ENCODE measurements at places on chromosomes 6 and 20.

DNA sequence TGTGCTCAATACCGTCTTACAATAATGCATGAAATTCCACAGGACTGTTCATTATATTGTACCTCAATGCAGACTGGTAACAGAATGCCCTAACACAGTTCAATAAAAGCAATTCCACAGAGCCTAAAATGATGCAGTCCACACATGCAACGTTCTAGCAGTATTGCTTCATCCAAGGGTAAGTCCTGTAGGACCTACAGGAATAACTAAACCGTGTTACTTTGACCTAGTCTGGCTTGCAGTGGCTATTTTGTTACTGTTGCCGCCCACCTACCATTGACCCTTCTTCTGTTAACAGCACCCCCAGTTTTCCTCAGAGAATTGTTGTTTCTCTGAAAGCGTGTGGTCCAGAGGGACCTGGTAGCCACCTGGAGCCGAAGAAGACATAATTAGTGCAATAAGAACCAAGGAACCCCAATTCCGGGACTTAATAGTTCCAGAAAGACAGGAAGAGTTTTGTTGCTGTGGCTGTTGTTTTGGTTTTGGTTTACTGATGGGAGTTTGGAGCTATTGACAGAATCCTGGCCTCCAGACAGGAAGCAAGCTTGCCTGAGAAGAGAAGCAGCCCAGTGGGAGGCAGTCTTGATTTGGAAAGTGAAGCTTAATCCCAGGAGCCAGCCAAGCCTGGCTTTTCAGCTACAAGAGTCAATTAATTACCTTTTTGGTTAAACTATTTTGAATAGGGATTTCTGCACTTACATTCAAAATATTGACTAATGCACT is 91.3 kb downstream of the FRK start:
- DNase-seq, result peak; percentile 7

DNA sequence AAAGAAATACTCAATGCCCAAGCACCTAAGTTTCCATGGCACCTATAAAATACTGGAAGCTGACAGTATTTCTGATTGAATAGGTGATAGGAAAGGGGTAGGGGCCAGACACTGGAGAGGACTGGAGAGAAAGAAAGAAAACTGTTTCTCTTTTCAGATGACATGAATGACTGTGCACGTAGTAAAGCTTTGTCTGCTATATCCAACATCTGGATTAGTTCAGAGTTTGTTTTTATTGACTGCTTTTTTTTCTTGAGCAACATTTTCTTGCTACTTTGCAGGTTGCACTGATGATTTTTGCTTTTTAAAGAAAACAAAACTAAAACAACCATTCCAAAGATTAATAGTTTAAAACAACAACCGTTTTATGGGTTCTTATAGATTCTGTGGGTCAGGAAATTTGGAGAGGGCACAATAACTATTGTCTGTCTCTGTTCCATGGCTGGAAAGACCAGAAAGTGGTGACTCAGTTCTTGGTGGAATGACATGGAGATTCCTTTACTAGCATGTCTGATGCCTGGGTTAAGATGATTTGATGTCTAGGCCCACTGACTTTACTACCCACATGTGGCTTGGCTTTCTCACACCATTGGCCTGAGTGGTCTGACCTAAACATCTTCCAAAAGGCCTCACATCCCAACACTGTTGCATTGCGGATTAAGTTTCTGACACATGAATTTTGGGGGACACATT is 12.2 kb upstream of the LRP11 start:
- no peak for DNase-seq

GRCh38 chr6:12403947-12404647 is 113.9 kb downstream of the EDN1 start:
- DNase-seq, result no peak

DNA sequence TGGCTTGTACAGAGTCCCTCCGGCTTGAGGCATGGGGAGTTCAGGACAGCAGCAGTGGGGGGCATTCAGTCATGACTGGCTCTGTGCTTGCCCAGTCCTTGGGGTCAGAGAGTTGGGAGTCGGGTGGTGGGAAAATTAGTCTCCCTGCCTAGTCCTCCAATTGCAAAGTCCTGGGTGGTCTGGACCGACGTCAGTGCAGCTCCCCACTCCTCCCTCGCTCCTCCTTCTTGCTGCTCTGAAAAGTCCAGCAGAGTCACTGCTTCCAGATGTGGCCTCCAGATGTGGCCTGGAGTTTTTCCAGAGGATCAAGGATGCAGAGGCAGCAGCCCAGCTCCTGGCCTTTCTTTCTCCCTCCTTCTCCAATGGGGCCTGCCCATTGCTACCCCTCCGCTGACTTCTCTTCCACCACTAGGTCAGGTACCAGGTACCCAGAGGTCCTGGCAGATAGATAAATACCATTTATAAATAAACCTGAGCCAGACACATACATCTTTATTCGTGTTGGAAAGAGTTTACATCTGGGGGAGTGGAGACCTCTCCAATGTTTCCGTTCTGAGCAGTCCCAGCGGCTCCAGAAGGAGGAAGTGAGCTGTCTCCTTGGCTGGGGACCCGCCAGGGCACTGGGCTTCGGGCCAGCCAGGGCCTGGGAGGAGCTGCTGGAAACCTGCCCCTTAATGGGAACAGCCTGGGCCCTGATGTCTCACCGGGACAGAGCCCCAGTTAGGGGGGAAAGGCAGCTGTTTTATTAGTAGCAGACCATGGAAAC is 49.0 kb upstream of the RNF24 start:
- DNase-seq, result no peak

GRCh38 chr6:8193541-8193940 is 91.2 kb upstream of the EEF1E1 start:
- DNase-seq, result no peak

GRCh38 chr6:35219683-35220326 is 6.0 kb downstream of the SCUBE3 start:
- no peak for DNase-seq

- no peak for DNase-seq
These were observed 369.7 kb upstream of the FLRT3 start for GRCh38 chr20:14707026-14707680.

GRCh38 chr6:92723390-92723931 is 695.9 kb downstream of the EPHA7 start:
- no peak for DNase-seq

GRCh38 chr6:158819977-158820622 is 932 bp upstream of the EZR start:
- no peak for DNase-seq

DNA sequence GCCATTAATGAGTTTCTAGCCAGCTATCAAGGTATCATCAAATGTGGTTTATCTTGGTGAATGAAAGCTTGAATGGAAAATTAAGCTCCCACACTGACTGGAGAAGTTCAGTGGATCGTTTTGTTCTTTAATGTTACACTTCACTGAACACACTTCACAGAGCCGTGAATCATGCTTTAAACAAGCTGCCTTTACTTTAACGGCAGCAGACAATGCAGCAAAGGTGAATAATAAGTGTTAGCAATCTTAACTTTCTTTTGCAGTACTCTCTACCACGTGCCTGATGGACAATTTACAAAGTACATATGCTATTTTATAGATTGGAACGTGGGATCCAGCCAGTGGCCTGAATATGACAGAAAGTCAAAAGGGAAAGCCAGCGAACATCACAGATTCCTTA is 424.5 kb downstream of the GRIK2 start:
- DNase-seq, result no peak

- DNase-seq, result no peak
These were observed 44.8 kb upstream of the FABP7 start for GRCh38 chr6:122734529-122735395.

GRCh38 chr20:4244700-4245485 is 229.5 kb upstream of the RNF24 start:
- no peak for DNase-seq

DNA sequence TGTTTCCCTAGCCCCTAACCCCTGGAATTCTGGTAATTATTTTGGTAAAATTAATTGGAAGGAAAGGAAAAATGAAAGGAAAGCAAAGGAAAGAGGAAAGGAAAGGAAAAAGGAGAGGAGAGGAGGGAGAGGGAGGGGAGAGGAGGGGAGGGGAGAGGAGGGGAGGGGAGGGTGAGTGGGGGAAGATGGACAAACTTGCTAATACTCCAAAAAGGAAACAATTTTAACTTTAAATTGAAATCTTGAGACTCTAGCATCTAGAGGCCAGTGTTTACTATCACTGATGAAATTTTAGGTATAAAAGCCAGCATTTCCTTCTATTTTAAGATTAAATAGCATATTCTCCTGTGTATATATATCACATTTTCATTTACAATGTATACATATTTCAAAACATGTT is 156.5 kb downstream of the COL12A1 start:
- no peak for DNase-seq

GRCh38 chr6:169558774-169559441 is 142.9 kb downstream of the WDR27 start:
- no peak for DNase-seq

GRCh38 chr6:101279410-101279809 is 114.1 kb upstream of the GRIK2 start:
- DNase-seq, result no peak

DNA sequence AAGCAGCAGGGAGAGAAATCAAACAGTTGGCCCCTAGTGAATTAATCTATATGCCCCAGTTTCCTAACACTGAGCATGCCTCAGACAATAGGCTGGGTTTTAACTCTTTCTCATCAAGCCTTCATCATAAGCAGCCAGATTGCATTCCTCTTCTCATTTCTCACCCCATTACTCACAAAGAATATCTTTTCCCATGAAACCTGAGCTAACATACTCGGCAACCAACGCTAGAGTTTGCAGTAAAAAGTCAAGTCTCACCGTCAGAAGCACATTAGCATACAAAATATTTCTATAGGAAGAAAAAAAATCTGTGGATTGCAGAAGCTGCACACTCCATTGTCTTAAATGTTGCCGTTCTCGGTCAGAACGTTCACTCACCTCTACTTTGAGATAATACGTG is 429.9 kb upstream of the ARID1B start:
- no peak for DNase-seq

GRCh38 chr6:111699123-111699522 is 93.4 kb upstream of the TRAF3IP2 start:
- no peak for DNase-seq

GRCh38 chr6:134676307-134677281 is 273.3 kb downstream of the ALDH8A1 start:
- no peak for DNase-seq
